ENCODE measurements at places on chromosomes 5 and 9. TPM values are rescaled to one million over a fixed set of nuclear protein-coding genes. Genes with fewer than 3 reads are reported as not detected.

INSL4 gene
- not detected for total RNA-seq

SLC27A6 gene
- not detected for total RNA-seq

GPRIN1 gene
- total RNA-seq = 6.0 TPM

OGN gene
- total RNA-seq = not detected

MAMDC2 gene
- total RNA-seq = 26.4 TPM

Data from pulmonary artery endothelial cell (primary cell).